RWPE2 (cell line): ENCODE measurements at places on chromosomes 6 and 20.

GRCh38 chr6:10393544-10394225, 21.2 kb downstream of the TFAP2A start:
- no peak for DNase-seq

DNA sequence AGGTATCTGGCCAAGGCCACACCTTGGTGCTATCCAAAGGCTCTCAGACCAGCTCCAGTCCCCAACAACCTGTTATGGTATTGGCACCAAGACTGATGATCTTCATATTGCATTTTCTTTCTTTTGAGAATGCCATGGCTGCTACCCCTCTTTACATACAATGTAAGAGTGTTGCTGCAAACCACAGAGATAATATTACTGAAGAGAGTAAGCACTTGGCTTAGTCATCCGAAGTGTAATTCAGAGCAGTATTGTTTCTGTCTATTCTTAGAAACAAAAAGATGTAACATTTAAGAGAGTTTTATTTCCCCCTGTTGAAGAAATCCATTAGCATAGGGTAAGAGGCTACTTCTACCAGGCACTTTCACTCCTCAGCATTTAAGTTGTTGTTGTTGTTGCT, 212.5 kb downstream of the C6orf118 start:
- DNase-seq, result no peak

DNA sequence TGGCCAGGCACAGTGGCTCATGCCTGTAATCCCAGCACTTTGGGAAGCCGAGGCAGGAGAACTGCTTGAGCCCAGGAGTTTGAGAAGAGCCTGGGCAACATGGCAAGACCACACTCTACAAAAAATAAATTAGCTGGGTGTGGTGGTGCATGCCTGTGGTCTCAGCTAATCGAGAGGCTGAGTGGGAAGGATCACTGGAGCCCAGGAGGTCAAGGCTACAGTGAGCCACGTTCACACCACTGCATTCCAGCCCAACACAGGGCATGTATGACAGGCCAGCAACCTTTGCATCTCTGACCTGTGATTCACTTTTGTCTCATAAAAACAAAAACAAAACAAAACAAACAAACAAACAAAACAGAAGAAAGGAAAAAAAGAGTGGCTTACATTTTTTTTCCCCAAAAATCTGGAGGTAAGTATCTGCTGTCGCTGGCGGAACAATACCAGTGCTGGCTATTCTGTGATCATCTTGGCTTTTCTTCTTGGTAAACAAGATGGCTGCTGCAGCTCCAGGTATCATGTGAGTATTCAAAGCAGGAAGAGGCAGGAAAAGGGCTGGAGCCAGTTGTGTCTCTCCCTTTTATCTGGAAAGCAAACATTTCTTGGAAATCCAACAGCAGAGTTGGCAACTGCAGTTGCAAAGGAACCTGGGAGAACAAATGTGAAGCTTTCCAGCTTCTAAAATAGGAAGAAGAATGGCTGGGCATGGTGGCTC, 40.4 kb upstream of the ZMYND8 start:
- DNase-seq, result no peak

DNA sequence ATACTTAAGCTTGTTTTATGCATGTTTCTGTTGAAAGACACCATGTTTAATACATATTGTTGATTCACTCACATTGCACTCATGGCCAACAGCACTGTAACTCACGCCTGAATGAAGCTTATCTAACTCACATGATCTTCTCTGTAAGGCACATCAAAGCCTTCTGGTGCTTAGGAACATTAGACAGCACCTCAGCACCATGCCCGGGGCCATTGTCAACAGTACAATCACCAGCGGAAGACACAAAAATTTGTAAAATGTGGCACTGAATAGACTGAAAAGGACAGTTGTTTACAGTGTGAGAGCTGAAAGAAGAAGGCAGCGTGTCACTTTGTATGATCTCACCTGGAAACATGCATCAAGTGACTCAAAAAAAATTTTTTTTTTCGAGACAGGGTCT, 8.9 kb upstream of the TCF15 start:
- DNase-seq, result no peak

DNA sequence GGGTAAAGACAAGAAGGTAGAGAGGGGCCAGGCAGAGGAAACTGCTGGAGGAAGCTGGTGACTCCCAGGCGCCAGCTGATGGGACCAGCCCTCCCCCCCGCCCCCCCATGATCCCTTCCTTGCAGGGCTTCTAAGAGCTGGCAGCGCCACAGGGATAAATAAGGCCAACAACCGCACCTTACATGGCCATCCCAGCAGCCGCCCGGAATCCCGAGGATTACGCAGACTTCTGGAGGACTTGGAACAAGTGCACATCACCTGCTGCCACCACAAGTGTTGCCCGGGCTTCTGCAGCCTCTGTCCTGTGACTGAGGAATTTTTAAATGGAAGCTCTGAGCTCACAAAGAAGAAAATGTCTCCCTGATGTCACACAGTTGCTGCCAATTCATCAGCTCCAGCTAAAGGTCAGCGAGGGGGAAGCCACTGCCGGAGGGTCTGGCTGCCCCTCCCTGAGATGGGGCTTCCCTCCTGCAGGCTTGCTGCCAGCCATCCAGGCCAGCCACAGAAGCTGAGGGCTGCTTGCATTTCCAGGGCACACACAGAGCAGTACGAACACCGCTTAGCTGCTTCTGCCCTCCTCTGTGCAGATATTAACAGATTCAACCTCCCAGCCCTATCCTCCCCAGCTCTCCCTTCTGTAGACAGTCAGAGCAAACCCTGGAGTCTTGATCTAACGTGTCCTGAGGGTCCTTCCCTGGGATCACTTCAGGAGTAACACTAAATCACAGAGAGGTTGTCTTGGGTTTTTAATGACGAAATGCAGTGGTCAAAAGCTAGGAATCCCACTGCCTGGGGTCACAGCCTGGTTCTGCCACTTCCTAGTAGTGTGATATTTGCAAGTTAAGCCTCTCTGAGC, 38.6 kb upstream of the PIM1 start:
- no peak for DNase-seq

GRCh38 chr6:145621776-145622175, 113.5 kb downstream of the EPM2A start:
- no peak for DNase-seq

DNA sequence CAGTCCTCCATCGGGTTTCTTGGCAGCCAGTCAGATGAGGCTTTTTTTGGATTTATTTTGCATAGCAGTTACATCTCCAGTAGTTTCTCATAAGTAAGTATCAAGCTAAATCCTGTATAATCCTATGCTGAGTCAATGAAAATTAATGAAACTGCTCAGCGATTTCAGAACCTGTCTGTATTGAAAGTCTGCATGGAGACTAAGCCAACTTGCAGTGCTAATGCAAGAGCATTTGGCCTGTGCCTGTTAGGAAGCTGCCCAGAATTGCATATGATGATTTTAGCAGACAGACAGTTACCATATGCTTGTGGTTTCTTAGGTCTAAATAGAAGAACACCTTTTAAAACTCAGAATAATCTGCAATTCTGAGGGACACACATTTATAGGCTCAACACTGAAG, 25.2 kb upstream of the LRRN4 start:
- no peak for DNase-seq

- no peak for DNase-seq
Measured at GRCh38 chr20:9215539-9215938, 146.7 kb downstream of the PLCB4 start.

DNA sequence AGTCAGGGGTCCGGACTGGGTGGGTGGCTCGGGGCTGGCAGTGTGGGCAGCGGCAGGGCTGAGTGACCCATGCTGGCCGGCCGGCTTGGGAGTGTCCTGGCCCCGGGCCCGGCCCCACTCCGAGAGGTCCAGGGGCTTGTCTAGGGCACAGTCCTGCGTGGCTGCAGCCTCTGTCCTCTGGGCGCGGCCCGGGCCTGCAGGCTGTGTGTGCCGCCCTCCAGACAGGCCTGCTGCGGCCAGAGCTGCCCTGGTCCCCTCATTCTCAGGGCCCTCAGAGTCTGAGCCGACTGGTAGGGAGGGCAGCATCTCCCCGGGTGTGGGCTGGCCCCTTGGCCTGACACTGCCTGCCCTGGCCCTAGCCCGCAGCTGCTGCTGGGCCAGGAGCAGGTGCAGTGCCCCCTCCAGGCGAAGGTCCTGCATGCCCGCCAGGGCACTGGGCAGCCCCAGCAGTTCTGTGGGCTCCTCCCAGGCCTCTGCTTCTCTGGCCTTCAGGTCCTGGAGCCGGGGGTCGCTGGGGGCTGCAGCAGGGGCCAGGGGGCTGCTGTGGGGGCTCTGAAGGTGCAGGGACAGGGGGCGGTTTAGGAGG, 6.9 kb upstream of the CABLES2 start:
- DNase-seq, result peak; percentile 87

GRCh38 chr20:63052571-63053431, 46.0 kb upstream of the BHLHE23 start:
- DNase-seq, result peak; percentile 80

GRCh38 chr6:66538551-66539135, 831.6 kb upstream of the EYS start:
- no peak for DNase-seq

GRCh38 chr6:36516559-36516958, 30.7 kb downstream of the STK38 start:
- no peak for DNase-seq

- no peak for DNase-seq
Measured at GRCh38 chr6:17965397-17965796, 22.0 kb downstream of the KIF13A start.

DNA sequence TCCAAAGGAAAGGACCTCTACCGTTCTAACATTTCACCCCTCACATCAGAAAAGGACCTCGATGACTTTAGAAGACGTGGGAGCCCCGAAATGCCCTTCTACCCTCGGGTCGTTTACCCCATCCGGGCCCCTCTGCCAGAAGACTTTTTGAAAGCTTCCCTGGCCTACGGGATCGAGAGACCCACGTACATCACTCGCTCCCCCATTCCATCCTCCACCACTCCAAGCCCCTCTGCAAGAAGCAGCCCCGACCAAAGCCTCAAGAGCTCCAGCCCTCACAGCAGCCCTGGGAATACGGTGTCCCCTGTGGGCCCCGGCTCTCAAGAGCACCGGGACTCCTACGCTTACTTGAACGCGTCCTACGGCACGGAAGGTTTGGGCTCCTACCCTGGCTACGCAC, 18.8 kb downstream of the PRDM1 start:
- no peak for DNase-seq

- DNase-seq, result no peak
Measured at GRCh38 chr20:38871560-38871953, 54.7 kb upstream of the FAM83D start.

GRCh38 chr6:3578981-3579380, 122.1 kb upstream of the SLC22A23 start:
- DNase-seq, result no peak

DNA sequence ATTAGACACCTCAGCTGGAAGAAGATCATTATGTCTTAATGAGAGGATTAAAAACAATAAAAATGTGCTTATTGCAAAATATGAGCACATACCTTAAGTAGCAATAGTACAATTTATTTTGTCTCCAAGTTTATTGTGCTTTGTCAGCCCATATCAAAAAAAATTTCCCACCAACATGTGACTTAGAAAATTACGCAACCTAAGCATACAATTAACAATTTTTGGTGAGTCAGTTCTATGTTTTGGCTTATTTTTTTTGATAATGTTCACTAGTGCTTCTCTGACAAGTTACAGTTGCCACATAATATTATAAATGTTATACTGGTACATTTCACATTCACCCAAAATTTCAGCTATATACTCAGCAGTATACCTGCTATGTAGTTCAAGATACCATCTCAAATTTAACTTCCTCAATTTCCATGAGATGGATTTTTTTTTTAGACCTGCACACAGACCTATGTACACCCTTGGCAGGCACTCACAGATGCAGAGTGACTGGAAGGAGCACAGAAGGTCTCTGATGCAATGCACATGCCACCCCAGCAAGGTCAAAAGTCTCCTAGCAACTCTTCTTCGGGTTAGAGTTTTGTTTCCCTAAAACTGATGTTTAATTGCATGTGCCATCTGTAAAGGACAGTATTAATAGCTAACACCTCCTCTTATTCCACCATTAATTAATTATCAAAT, 112.4 kb downstream of the PRKN start:
- no peak for DNase-seq

GRCh38 chr6:96911171-96911570, 13.4 kb upstream of the KLHL32 start:
- DNase-seq, result no peak

DNA sequence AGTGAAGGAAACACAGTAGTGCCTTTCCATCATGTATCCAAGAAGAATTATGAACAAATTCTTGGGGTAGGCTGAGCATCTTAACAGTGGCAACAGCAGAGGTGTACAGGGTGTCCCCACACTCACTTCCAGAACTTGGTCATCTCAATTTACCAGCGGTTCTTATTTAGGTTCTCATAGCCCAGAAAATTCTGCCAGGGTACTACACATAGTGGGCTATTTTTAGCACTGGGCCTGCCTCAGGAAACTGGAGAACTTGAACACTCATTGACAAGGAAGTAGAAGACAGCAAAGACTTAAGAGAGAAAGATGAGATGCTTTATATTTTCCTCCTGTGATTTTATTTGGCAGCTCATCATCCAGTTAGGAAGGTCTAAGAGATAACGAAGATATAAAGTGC, 71.8 kb upstream of the PHIP start:
- no peak for DNase-seq

- no peak for DNase-seq
Measured at GRCh38 chr6:118826096-118826495, 67.9 kb upstream of the ASF1A start.

- no peak for DNase-seq
Measured at GRCh38 chr20:16135630-16136029, 437.6 kb downstream of the KIF16B start.

GRCh38 chr20:31642837-31643236, 5.1 kb downstream of the COX4I2 start:
- no peak for DNase-seq

- DNase-seq, result no peak
Measured at GRCh38 chr6:160464744-160465143, 116.6 kb downstream of the SLC22A3 start.

DNA sequence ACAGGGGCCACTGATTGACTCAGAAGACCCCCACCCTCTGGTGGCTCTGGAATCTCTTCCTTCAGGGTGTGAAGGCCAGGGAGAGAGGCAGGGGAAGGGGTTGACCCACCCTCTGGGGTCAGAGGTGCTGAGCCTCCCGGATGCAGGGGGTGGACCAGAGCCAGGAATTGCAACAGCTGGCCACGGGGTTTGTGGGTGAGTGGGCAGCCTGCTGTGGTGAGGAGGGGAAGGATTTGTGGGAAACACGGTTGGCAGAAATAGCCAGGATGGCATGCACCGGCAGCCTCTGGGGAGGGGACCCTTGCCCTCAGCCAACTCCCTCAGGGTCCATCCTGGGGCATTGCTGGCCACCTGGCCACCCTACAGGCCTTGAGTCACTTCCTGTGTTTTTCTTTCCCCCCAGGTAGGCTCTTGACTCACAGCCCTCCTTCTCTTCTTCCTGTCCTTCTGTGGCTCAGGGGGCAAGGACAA, 92.8 kb downstream of the MRPL14 start:
- peak; percentile 89 for DNase-seq
